ENCODE measurements at places on chromosomes 2 and 18.

DNA sequence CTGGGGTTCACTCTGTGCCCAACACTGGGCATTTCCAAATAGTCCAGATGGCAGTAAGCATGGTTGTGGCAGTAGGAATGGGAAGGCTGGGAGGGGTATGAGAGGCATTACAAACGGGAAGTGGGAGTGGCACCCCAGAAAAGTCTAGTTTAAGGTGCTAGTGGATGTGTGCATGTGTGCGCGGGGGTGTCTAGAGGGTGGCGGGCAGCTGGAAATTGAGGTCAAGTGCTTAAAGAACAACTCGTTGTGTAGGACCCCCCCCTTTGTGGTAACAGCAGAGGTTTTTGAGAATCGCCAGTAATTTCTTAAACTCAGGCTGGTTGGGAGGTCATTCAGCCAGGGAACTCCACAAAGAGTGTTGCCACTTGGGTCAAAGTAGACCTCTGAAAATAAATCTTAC is 69.9 kb downstream of the RHBDD1 start:
- no peak for DNase-seq

DNA sequence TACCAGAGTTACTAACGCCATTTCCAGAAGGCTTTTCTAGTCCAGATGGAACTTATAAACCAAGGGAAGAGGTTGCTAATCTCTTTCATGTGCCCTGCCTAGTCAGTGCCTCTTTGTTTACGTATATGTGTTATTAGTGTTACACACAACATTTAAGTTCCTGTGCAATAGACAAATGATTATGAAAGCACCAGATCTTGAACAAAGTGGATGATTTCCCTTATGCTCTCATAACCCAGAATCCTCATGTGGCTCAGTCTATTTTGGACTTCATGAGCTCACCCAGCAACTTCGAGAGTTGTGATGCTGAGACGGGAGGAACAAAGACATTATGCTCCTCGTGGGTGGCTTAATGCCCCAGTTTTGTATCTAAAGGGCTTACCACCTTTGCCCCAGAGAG is 214.4 kb upstream of the SP5 start:
- DNase-seq, result no peak

DNA sequence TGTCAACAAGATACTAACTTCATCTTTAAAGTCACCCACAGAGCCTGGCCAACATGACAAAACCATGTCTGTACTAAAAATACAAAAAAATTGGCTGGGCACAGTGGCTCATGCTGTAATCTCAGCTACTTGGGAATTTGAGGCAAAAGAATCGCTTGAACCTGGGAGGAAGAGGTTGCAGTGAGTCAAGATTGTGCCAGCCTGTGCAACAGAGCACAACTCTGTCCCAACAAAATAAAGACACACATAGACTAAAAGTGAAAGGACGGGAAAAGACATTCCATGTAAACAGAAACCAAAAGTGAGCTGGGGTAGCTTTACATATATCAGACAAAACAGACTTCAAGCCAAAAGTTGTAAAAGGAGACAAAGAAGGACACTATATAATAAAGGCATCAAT is 34.8 kb downstream of the USP34 start:
- no peak for DNase-seq

GRCh38 chr18:2681993-2682603 is 26.6 kb downstream of the SMCHD1 start:
- DNase-seq, result no peak

DNA sequence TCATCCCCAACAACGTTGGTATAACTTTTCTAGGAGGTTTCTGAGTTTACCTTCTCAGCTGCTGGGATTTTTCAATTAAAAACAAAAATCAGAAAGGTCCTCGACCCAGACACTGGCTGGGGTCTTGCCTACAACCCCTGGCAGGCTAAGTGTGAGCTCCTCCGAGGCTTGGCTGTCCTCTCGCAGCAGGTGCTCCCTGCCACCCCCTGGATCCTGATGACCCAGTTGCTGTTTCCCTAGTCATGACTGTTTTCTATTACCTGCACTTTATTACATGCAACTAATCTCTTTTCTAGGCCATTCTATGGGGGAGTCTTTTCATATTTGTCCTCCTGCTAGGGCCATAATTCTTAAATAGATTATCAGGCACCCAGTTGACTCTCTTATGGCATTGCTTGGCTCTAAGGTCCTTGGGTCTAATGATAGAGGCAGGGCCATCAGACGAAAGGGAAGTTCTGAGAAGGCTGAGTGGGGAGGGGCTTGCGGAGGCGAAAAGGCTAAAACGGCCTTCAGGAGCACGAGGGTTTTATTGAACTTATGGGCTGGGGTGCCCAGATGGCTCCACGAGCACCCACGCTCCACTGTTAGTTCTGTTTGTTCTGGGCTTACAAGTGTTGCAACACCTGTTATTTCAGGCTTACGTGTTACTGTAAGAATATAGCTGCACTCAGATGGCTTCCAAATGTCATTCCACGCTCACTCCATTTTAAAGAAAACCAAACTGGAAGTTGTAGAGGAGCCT is 166.0 kb downstream of the NCK2 start:
- no peak for DNase-seq

DNA sequence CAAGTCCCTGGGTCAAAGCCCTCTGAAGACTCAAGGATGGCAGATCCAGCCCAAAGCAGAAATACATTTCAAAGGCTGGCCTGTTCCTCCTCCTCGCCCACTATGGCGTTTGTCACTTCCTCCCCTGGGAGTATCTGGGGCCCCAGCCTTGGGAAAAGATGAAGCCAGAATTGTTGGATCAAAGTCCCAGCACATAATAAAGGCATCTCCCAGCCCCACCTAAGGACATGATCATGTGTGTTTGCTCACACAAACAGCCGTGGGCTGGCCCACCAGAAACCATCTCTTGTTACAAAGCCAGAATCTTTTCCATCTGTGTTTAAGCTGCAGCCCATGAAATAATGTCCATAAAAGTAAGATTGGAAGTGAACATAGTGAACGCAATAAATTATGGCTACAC is 50.1 kb upstream of the HAAO start:
- DNase-seq, result no peak

DNA sequence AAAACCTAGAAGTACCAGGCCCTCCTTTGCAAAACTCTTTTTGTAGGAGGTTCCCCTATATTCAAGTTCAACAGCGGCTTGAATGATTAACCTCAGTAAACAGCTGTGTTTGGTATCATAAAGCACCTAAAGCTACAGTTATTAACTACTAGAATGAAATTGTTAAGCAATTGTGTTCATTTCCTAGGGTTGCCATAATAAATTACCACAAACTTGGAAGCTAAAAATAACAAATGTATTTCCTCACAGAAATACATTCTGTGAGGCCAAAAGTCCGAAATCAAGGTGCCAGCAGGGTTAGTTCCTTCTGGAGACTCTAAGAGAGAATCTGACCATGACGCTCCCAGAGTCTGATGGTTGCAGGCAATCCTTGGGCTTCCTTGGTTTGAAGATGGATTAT is 202.1 kb upstream of the ACVR2A start:
- DNase-seq, result no peak

DNA sequence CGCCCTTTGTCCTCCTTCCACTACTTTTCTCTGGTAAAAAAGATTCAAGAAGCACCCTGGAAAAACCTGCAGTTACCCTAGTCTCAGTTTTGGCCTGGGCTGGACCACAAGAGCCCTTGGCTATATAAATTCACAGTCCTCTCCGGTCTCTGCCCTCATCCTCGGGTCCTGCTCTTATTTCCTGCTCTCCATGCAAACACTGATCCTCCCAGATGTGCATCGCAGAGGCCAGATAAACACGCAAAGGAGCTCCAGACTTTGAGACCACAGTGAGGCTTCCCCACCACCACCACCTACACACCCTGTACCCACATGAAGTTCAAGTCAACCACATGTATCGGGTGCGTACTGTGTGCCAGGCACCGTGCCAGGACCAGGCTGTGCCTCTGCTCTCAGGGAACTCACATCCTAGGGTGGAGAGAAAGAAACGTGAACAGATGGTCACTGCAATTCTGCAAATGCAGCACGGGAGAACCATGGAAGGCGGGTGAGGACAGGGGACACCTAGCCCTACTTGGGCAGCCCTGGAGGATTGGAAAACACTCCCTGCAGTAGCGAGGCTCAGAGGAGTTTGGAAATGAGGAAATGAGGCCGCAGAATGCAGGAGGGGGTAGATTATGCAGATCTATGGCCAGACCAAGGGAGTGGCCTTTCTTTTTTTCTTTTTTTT is 7.4 kb downstream of the CTDSP1 start:
- no peak for DNase-seq

DNA sequence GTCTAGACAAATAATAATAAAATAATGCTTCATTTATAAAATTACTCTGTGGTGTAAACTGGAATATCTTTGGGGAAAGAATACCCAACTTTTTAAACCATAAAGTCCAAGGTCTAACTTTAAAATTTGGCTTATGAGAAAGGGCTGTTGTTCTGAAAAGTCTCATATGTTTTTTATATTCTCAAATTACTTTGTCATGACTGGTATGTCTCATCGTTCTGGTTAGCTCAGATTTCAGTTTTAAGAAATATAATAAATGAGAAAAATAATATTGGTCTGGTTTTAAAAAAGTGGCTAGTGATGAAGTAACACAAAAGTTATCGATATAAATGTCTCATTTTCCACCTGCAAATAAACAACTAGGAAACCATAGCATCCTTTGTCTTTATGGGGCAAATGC is 1658.1 kb downstream of the LRP1B start:
- DNase-seq, result no peak

DNA sequence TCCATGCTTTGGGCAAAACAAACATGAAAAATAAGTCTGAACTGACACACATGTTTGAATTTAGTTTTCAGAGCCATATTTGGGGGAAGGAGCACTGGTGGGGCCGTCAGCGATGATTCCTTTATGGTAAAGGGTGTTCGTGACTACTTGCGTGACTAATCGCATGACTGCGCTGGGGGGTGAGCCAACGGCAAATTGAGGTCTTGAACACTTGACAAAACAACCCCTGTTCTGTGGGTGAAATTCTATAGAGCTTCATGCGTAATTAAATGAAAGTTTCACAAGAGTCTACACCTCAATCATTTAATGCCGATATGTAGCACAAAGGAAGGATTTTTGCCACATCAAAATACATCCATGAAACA is 127.5 kb upstream of the CYP1B1 start:
- DNase-seq, result no peak

GRCh38 chr2:120224256-120224655 is 1.1 kb upstream of the TMEM185B start:
- no peak for DNase-seq

DNA sequence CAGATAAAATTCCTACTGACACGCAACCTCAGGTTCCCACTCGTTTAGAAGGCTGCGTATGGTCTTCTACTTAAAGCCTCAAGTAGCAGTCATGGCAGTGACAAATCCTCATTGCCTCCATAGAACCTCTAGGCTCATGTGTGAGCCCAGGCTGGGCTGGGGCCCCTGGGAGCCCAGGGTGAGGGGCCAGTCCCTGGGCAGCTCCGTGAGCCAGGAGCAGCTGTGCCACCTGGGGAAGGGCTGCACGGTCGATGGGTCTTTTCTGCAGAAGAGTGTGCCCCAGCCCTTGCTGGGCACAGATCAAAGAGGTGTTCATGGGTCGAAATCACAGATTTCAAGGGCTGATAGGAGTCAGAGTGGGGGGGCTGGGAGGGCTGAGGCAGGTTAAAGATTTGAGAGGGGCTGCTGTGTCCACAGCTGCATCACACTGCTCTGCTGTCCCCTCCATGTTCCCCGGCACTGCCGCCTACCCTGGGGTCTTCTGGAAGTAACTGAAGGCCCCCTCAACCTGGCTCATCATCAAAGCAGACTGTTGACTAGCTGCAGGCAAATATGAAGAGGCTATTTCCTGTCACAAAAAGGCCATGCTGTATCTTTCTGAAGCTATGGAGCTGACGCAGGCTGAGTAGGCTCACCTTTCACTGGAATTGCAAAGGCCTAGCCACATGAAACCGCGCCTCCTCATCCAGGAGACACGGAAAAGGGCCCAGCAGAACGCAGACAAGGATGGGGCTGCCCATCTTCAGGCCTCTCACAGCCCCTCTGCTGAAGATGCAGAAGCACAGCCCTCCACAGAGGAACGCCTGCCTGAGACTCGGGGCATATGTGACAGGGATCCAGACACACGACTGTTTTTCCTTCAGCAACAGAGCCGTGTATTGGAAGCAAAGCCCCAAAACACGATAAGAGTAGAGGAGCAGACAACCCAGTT is 35.7 kb upstream of the ALPP start:
- DNase-seq, result no peak

DNA sequence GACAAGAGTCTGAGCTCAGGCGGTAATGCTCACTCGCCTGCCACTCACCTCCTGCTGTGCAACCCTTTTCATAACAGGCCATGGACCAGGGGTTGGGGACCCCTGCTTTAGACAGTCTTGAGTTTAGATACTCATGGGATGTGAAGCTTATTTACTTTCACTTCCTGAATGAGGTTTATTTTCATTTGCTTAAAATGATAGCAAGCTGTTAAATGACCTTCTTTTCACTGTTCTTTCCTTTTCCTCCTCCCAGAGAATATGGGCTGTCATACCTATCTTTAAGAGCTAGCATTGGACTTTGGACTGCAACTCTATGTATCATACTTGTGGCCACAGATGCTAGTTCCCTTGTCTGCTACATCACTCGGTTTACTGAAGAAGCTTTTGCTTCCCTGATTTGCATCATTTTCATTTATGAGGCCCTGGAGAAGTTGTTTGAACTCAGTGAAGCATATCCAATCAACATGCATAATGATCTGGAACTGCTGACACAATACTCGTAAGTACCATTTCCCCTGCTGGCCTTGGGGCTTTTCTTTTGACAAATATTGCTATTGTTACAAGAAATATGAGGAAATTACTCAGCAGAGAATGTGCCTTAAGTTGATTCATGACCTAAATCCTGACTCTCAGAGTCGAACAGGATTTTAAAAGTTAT is 168.5 kb downstream of the DPP4 start:
- DNase-seq, result no peak

GRCh38 chr2:176068419-176068832 is 15.3 kb downstream of the EVX2 start:
- DNase-seq, result no peak

GRCh38 chr18:35641916-35642315 is 60.4 kb downstream of the GALNT1 start:
- DNase-seq, result no peak

- no peak for DNase-seq
Observed at GRCh38 chr2:240438810-240439697, 3.6 kb downstream of the GPC1 start.

- no peak for DNase-seq
Observed at GRCh38 chr2:37325625-37326071, 1.0 kb upstream of the PRKD3 start.

- no peak for DNase-seq
Observed at GRCh38 chr2:16050261-16050907, 110.0 kb downstream of the MYCN start.

- DNase-seq, result no peak
Observed at GRCh38 chr2:9824441-9824840, 18.8 kb upstream of the TAF1B start.

- no peak for DNase-seq
Observed at GRCh38 chr18:53698907-53699306, 525.6 kb downstream of the MBD2 start.
